ENCODE measurements at places on chromosomes 16 and 17. TPM values are rescaled to one million over a fixed set of nuclear protein-coding genes. Genes with fewer than 3 reads are reported as not detected.

Gene EXOC3L1
- under 0.01 TPM for total RNA-seq

Gene MGRN1
- 93.2 TPM for total RNA-seq

- no peak for DNase-seq
These were observed 12.0 kb downstream of the ARHGEF15 start for GRCh38 chr17:8322061-8322460.

Gene HAS3
- total RNA-seq = 0.81 TPM

Gene P2RX5
- 31.5 TPM for total RNA-seq

GRCh38 chr16:1651094-1651973, 26.7 kb upstream of the JPT2 start:
- no peak for DNase-seq

GRCh38 chr17:5812590-5812989, 228.3 kb upstream of the NLRP1 start:
- DNase-seq = no peak

Gene CIITA
- total RNA-seq = 88.6 TPM

DNA sequence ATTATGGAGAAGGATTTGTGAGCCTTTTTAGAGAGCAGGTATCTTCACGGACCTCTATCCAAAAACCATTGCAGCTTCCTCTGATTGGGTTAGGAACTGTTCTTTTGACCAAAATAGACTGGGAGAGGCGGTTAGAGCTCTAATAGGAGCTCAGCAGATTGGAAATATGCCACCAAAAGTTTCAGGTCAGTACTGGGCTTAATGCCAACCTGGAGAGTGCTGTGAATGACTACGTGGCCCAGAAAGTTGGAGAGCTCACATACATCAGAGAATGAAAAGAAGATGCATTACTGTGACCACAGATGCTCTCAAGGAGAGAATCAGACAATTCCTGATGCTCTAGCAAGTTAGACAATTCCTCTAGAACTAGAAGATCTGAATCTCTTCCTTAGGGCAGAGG, 86.5 kb downstream of the ABCA8 start:
- no peak for DNase-seq

GRCh38 chr16:17050468-17050867, 420.3 kb downstream of the XYLT1 start:
- no peak for DNase-seq

DNA sequence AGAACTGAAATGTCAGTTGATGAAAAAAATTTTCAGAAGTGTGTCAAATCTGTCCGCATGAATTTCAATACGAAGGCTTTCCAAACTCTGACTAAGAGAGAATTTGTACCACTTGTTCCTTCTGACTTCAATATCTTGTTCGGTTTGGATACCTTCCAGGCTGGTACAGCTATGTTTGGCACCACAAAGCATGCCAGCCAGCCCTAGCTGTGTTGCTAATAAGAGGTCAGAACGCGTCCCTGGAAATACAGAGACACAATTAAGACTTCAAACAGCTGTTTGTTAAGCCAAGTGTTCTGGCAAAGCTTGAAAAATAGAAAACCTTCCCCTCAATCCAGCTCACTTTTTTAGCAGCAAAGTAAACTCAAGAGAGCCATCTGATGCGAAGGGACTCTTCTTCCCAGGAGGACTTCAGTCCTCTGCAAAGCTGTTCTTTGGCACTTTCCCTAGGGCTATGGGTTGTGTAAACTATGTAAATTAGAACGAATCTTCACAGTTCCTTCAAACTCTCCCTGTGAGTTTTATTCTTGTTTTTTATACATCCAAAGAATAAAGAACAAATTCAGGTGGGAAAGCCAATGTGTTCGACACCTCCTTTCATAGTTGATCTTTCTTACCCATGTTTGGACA, 35.1 kb downstream of the GRB2 start:
- no peak for DNase-seq

Gene CA5A
- total RNA-seq = not detected

- peak; percentile 37 for DNase-seq
These were observed 983.9 kb upstream of the EEF2KMT start for GRCh38 chr16:6081320-6081976.

- no peak for DNase-seq
These were observed 12.6 kb downstream of the UBN1 start for GRCh38 chr16:4859900-4860255.

- no peak for DNase-seq
These were observed 457.9 kb downstream of the SLC39A11 start for GRCh38 chr17:72634621-72635020.

- peak; percentile 10 for DNase-seq
These were observed 66.0 kb upstream of the ZNF423 start for GRCh38 chr16:49921791-49922456.

Gene UTS2R
- not detected for total RNA-seq

DNA sequence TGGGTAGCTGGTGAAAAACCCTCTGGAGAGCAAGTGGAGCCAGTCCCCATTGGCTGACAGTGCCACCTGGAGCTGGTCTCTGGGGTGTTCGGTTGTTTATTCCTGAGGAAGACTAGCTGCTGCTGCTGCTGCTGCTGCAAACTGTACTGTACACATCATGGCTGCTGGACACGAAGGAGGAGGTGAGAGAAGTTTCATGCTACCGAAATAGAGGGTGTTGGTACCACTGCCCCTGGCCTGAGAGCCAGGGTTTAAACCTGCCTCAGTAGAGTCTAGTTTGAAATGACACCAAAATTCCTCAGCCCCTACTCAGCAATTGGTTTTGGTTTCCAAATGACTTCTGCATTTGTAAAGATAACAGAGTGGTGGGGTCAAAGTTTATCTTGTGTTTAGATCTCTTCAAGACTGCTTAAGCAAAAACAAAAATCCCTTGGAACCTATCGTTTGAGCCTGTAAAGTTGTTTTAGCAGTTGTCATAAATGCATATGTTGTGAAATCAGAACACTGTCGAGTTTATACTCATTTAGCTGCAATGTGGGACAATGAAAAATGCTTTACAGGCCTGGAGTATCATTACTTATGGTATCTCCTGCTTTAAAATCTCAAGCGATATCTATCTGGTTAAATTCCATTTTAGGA, 40.8 kb downstream of the CYB5B start:
- DNase-seq = no peak

DNA sequence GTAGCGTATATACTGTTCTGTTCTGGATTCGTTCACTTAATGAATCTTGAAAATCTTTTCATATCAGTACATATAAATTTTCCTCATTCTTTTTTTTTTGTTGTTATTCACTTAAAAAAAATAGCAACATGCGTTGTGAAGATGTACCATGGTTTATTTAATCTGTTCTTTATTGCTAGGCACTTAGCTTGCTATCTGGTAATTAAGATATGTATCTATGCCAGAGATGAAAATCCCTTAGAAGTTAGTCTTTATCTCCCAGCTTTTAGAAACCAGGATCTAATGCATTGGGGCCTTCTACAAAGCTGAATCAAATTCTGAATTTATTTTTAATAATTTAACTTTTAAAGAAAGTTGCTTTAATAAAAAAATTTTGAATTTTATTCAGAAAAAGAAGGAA, 13.0 kb upstream of the DNAJA2 start:
- DNase-seq = no peak

DNA sequence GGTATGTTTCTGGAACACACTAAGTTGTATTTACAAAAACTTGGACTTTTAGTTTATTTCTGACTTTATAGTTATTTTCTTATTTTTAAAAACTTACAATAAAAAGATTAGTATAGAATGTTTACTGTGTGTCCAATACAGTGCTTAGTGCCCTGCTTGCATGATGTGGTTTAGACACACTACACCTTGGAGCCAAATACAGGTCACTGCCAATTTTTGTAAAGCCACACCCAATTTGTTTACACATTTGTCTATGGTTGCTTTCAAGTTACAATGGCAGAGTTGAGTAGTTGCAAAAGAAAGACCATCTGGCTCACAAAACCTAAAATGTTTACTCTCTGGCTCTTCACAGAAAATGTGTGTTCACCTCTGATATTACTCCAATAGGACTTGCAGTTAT, 807.1 kb downstream of the KCNJ2 start:
- DNase-seq = no peak

Gene TBC1D3I
- total RNA-seq = 0.54 TPM

- no peak for DNase-seq
These were observed 3.1 kb upstream of the KRTAP3-2 start for GRCh38 chr17:41002814-41003213.

Data from hematopoietic multipotent progenitor cell (in vitro differentiated cells).